ENCODE measurements at places on chromosomes 2 and 18.

DNA sequence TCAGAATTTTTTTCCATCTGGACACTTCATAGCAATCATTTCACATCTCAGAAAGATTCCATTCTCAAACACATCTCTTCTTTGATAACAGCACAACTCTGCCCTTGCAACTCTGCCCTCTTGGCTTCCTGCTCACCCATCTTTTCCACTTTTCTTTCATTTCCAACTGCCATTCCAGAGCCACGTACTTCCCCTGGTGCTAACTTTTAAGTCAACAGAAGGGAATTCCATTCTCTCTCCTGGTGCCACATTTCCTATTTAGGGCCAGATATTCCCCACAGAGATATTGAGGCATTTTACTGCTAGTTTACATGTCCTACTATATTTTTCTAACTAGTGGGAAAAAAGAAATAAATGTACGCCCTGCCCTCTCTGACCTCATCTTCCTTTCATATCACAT lies 590.2 kb downstream of the ARHGAP15 start:
- no peak for DNase-seq

DNA sequence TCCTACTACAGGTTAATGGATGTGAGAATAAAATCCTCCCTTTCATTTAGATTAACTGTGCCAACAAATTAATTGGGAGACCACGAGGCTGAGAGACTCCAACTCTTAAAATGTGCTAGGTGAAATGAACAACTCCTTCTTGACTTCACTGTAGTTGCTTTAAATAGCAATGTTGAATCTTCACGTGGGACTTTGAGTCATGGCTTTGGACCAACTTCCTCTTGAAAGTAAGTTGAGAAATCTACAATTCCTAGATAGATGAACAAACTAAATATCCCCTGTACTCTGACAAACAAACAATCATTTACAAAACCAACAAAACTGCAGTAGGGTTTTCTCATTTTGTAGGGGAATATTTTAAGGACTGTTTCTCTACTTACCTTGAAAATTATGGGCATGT lies 291.9 kb upstream of the SPRED2 start:
- DNase-seq = no peak

GRCh38 chr18:11322006-11322405 lies 172.6 kb upstream of the PIEZO2 start:
- DNase-seq = no peak

- peak; percentile 28 for DNase-seq
Measured at GRCh38 chr18:44682201-44682870, 1.6 kb downstream of the SETBP1 start.

DNA sequence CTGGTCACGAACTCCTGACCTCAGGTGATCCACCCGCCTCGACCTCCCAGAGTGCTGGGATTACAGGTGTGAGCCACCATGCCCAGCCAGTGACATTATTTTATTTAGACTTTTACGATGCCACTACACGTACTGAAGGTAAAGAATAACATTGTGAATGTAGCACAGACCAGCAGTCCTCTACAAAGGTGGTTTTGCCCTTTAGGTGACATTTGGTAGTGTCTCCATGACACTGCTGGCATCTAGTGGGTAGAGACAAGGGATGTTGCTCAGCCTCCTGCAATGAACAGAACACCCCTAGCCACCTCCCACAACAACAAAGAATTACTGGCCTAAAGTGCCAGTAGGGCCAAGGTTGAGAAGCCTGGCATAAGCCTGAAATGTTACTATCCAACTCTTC lies 69.5 kb downstream of the MYOM1 start:
- DNase-seq = no peak

DNA sequence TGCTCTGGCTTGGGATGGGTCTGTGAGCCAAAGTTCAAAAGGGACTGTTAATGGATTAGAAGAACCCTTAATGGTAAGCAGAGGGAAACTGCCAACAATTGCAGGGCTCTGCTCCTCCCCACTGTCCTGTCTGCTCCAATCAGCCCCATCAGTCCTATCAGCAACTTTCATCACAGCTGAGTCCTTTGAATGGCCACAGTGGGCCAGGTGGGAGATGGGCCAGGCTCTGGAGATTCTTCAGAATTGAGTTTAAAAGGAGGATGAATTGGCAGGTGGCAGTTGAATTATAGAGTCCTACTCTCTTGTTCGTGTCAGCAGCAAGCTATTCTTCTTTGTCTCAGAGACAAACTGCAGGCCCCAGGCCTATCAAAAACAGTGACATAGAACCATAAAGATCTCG lies 573.9 kb downstream of the EPHA4 start:
- no peak for DNase-seq

GRCh38 chr18:59821983-59822382 lies 77.8 kb upstream of the PMAIP1 start:
- DNase-seq = no peak

DNA sequence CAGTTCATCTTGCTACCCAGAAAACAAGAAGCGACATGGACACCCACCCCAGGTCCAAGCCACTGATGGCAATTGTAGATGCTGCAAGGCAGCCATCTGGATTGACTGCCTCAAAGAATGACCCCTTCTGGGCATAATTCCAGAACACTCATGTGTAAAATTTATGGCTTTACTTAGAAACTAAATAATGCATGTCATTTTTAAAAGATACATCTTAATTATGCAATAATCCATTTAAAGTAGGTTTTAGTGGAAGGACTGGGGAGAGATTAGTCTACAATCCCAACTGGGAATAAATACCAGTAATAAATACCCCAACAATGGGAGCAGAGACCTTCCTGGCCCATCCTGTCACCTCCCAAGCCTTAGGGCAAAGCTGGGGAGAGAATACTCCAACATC lies 247.7 kb downstream of the SS18 start:
- DNase-seq = no peak

DNA sequence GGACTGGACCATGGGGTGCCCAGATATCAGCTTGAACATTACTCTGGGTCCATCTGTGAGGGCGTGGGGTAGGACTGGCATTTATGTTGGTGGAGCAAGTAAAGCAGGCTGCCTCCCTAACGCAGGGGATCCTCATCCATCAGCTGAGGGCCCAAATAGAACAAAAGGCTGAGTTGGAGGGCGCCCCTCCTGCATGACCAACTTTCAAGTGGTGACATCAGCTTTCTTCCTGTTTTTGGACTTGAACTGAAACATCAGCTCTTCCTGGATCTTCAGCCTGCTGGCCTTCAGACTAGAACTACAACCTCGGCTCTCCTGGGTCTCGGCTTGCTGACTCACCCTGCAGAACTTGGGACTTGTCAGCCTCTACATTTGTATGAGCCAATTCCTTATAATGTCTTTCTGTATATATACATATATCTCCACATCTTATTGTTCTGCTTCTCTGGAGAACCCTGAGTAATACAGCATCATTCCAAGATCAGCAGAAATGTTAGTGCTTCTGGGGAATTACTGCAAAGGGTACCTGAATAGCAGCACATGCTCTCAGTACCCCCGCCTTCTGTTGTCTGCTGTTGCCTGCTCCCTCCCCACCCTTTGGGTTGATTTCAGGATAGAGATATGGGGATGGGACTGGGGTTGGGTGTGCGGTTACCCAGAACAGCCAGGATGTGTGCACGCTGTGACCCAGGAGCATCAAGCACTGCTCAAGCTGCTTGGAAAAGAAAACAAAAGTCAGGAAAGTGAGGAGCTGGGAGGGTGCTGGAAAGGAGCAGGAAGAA lies 20.0 kb downstream of the TMEM127 start:
- DNase-seq = no peak

- no peak for DNase-seq
Measured at GRCh38 chr2:36801088-36801487, 104.6 kb downstream of the VIT start.

- no peak for DNase-seq
Measured at GRCh38 chr2:9907402-9907801, 44.1 kb upstream of the GRHL1 start.

- DNase-seq = peak; percentile 41
Measured at GRCh38 chr2:170341684-170342623, 164.0 kb downstream of the MYO3B start.
